ENCODE measurements at places on chromosomes 2 and 18.
A peak's percentile ranks its signal among the peaks of the same experiment; 100 is the strongest.

DNA sequence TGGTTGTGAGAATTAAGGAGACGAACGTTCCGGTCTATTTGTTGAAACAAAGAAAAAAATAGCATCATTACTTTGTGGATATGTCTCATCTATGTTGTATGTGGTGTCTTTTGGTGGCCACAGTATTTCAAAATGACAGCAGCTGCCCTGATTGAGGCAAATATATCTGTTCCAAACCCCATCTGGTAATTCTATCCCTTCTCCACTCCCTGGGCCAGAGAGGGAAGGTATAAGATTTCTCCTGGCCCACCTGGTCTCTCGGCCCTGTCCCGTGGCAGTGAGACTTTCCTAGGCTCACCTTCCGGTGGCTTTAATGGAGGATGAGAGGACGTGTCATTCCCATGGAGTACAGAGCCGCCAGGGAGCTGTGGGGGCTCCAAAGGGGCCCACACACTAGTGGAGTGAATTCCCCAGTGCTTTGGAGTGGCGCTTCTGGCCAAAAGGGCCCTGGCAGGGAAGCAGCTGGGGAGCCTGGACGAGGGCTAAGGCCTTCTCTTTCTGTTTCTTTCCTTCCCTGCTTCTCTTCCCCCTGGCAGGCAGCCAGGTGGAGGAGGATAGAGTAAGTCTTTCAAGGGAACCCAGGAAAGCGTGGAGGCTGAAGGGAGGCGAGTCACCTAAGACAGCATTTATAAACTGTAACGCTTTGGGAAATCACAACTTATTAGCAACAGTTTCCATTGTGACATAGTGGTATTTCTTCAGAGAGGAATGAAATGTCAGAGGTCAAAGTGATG is 5.6 kb downstream of the FOSL2 start:
- peak overlapping the region; percentile 46 for H3K4me3 ChIP-seq
- no peaks in the 10 kb centered on the region for H3K36me3 ChIP-seq
- H3K27me3 ChIP-seq = no peaks in the 10 kb centered on the region
- H3K27ac ChIP-seq = peak overlapping the region; percentile 94
- peaks cover 46% of the 10 kb centered on the region for H3K4me1 ChIP-seq

- H3K27ac ChIP-seq = peak overlapping the region; percentile 70
- H3K4me3 ChIP-seq = peak overlapping the region; percentile 14
- H3K4me1 ChIP-seq = peaks cover 22% of the 10 kb centered on the region
- H3K27me3 ChIP-seq = peaks cover under 1% of the 10 kb centered on the region
- no peaks in the 10 kb centered on the region for H3K36me3 ChIP-seq
These were observed 245.8 kb downstream of the SOX11 start for GRCh38 chr2:5937851-5938565.

DNA sequence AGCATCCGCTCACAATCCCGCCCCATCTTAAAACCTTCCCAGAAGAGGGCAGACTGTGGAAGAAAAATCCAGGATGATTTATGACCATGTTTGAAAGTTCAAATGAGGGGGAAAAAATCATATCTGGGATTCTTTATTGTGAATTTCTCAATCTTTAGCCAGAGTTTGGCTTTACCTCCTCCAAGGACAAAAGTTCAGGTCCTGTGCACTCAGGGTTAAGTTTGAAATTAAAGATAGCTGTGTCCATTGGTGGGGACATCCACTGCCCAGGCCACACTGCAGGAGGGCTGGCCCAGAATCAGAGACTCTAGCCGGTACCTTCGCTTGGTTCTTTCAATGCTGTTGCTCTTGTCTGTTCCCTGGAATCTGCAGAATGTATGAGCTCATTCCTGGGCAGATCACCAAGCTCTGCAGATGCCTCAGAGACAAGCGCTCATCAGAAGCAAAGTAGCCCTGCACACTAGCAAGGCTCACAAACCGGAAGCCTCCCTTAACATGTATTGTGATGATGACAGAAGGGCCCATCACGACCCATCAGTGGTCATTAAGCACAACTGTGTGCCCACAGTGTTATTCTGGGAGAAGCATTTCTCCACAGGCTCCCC is 375.3 kb upstream of the KLHL29 start:
- H3K4me3 ChIP-seq = no peak overlapping the region
- H3K27ac ChIP-seq = peak overlapping the region; percentile 98
- no peaks in the 10 kb centered on the region for H3K27me3 ChIP-seq
- DNase-seq = peak; percentile 54
- peaks cover 13% of the 10 kb centered on the region for H3K4me1 ChIP-seq

GRCh38 chr2:233334915-233335314 is 19.4 kb upstream of the DGKD start:
- no peak overlapping the region for H3K27ac ChIP-seq
- peaks cover 15% of the 10 kb centered on the region for H3K27me3 ChIP-seq
- no peaks in the 10 kb centered on the region for H3K36me3 ChIP-seq

GRCh38 chr2:68733365-68733764 is 1.2 kb upstream of the ARHGAP25 start:
- H3K4me1 ChIP-seq = peaks cover 14% of the 10 kb centered on the region
- DNase-seq = no peak
- H3K36me3 ChIP-seq = no peaks in the 10 kb centered on the region

DNA sequence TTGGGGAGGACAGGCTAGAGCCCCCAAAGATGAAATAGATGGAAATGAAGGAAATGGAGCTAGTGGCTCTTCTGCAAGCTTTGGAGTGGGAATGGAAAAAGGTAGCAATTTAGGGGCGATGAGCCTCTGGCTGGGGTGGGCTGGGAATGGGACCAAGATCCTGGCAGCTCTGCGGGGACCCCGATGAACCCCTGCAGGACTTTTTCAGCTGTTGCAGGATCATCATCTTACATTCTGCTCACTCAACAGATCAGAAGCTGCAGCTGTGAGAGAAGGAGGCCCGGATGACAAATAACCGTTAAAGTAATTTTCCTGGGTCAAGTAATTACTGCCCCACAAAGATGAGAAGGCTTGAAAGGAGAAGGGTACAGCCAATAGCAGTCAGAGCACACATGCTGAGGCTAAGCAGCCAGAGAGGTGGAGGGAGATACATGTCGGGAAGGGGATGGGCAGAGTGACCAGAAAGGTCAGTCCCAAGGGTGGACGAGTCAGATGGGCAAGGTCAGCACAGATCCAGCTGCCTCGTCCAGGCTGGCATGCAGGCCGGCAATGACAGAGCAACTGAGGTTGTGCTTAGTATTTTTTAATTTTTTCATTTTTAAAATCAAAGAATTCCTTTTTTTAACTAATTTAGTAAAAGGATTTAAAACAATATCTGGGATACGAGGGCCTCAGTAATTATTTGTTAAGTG is 245.0 kb upstream of the RAB6C start:
- no peak for DNase-seq
- no peak overlapping the region for H3K4me3 ChIP-seq
- H3K27me3 ChIP-seq = no peaks in the 10 kb centered on the region
- peaks cover 10% of the 10 kb centered on the region for H3K4me1 ChIP-seq
- no peaks in the 10 kb centered on the region for H3K36me3 ChIP-seq

GRCh38 chr2:142218471-142218870 is 87.7 kb upstream of the LRP1B start:
- peaks cover 7% of the 10 kb centered on the region for H3K4me1 ChIP-seq
- H3K27me3 ChIP-seq = no peaks in the 10 kb centered on the region
- peaks cover 4% of the 10 kb centered on the region for H3K36me3 ChIP-seq
- no peak for DNase-seq
- H3K4me3 ChIP-seq = no peak overlapping the region

DNA sequence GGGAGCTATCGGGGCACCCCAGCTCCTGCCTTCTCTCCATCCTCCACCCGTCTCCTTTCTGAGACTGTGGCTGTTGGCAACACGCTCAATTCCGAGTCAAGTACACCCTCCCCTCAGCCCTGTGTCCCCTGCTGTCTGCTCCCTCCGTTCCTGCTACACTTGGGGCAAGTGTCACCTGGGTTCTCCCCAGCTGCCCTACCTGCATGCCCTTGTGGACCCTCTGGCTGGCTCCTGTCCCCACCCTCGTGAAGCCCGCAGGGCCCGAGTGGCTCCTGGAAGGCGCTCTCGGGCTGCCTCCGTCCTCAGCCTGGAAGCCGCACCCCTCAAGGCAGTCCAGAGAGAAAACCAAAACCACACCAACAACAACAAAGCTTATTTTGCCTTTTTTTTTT is 33.9 kb downstream of the PDIA6 start:
- DNase-seq = no peak
- H3K4me1 ChIP-seq = peaks cover 12% of the 10 kb centered on the region
- no peak overlapping the region for H3K4me3 ChIP-seq
- H3K27me3 ChIP-seq = no peaks in the 10 kb centered on the region

DNA sequence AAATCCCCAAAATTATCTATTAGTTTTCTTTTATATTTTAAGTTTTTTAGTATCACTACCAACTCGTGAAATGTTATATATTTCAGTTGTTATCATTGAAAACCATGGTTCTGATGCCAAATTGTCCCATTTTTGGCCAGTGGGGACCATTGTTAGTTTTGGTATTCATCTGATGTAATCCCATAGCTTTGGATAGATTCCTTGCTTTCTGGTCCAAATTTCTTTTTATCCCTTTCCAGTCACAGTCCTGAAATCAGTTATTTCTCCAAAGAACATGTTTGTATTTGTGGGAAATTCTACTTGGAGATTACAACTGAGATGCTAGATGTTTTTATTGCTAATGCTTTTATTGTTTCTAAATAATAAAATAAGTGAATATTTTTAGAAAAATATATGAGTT is 976.8 kb upstream of the CRIM1 start:
- H3K27ac ChIP-seq = no peak overlapping the region
- no peaks in the 10 kb centered on the region for H3K36me3 ChIP-seq
- H3K27me3 ChIP-seq = peaks cover 2% of the 10 kb centered on the region
- H3K4me1 ChIP-seq = no peaks in the 10 kb centered on the region
- no peak for DNase-seq

DNA sequence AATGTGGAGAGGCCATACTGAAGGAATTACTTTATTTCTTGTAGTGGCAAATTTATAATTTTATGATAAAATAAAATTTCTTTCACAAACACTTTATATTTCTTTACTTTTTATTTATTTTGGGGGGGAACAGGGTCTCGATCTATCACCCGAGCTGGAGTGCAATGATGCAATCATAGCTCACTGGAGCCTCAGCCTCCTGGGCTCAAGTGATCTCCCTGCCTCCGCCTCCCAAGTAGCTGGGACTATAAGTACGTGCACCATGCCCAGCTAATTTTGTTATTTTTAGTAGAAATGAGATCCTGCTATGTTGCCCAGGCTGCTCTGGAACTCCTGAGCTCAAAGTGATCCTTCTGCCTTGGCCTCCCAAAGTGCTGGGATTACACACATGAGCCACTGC is 59.6 kb downstream of the SOS1 start:
- H3K4me1 ChIP-seq = peaks cover 7% of the 10 kb centered on the region
- no peak overlapping the region for H3K27ac ChIP-seq
- H3K4me3 ChIP-seq = no peak overlapping the region
- DNase-seq = no peak
- H3K36me3 ChIP-seq = peaks cover 7% of the 10 kb centered on the region
- no peaks in the 10 kb centered on the region for H3K27me3 ChIP-seq

DNA sequence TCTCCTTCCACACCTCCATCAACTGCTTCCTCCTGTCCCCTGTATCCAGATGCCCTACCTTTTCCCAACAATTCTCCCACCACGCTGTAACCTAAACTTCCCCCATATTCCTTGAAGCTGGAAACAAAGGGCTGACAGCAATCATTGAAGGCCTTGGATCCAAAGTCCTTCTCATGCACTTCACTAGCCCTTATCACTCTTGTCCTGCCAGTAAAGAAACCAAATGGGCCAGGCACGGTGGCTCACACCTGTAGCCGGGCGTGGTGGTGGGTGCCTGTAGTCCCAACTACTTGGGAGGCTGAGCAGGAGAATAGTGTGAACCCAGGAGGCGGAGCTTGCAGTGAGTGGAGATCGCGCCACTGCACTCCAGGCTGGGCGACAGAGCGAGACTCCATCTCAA is 11.9 kb upstream of the ADNP2 start:
- H3K4me3 ChIP-seq = no peak overlapping the region
- no peaks in the 10 kb centered on the region for H3K4me1 ChIP-seq
- no peak overlapping the region for H3K27ac ChIP-seq
- H3K27me3 ChIP-seq = no peaks in the 10 kb centered on the region

DNA sequence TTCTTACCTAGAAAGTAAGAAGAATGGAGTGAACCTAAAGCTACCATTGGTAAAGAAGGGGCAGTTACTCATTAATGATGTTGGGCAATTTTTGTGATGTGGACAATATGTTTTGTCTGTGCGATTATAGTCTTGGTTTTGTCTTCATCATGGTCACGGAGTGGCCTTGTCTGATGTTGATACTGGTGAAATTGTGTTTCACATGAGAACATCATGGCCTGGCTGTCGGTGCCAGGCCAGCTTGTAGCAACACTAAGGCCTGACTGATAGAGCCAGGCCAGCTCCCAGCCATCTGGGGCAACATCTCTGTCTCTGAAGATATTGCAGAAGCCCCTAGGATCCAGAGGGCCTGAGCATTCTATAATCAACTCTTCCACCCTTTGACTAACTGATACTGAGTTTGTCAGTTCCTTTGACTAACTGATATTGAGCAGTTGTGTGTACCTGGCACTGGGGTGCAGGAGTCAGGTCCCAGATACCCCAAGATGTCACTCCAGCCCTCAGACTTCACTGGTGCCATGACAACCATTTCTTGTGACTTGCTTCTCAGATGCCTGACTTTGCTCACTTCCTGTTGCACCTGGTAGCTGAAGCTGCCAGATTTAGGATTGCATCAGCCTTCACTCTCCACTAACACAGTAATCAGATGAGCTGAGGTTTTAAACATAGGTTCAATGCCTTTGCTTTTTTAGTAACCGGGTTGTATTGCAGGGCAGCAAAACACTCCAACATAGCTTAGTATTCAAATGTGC is 62.5 kb downstream of the RPIA start:
- no peak overlapping the region for H3K27ac ChIP-seq
- H3K27me3 ChIP-seq = no peaks in the 10 kb centered on the region
- H3K4me1 ChIP-seq = no peaks in the 10 kb centered on the region
- no peak overlapping the region for H3K4me3 ChIP-seq
- no peak for DNase-seq
- peaks cover 44% of the 10 kb centered on the region for H3K36me3 ChIP-seq

GRCh38 chr2:185876234-185876633 is 137.6 kb downstream of the FSIP2 start:
- H3K36me3 ChIP-seq = no peaks in the 10 kb centered on the region
- H3K4me3 ChIP-seq = no peak overlapping the region
- no peaks in the 10 kb centered on the region for H3K4me1 ChIP-seq
- H3K27ac ChIP-seq = no peak overlapping the region
- DNase-seq = no peak
- no peaks in the 10 kb centered on the region for H3K27me3 ChIP-seq

GRCh38 chr2:140747665-140748064 is 1383.2 kb downstream of the LRP1B start:
- H3K4me3 ChIP-seq = no peak overlapping the region
- DNase-seq = no peak
- no peaks in the 10 kb centered on the region for H3K27me3 ChIP-seq
- no peaks in the 10 kb centered on the region for H3K36me3 ChIP-seq
- no peak overlapping the region for H3K27ac ChIP-seq
- H3K4me1 ChIP-seq = no peaks in the 10 kb centered on the region
